Stimulated activated CD8-positive, alpha-beta memory T cell treated with anti-CD3 and anti-CD28 coated beads, Interleukin-7, amount 100 ng/mL, for 24 hours (primary cell): ENCODE measurements at places on chromosomes 3 and 15.
A peak's percentile ranks its signal among the peaks of the same experiment; 100 is the strongest.

DNA sequence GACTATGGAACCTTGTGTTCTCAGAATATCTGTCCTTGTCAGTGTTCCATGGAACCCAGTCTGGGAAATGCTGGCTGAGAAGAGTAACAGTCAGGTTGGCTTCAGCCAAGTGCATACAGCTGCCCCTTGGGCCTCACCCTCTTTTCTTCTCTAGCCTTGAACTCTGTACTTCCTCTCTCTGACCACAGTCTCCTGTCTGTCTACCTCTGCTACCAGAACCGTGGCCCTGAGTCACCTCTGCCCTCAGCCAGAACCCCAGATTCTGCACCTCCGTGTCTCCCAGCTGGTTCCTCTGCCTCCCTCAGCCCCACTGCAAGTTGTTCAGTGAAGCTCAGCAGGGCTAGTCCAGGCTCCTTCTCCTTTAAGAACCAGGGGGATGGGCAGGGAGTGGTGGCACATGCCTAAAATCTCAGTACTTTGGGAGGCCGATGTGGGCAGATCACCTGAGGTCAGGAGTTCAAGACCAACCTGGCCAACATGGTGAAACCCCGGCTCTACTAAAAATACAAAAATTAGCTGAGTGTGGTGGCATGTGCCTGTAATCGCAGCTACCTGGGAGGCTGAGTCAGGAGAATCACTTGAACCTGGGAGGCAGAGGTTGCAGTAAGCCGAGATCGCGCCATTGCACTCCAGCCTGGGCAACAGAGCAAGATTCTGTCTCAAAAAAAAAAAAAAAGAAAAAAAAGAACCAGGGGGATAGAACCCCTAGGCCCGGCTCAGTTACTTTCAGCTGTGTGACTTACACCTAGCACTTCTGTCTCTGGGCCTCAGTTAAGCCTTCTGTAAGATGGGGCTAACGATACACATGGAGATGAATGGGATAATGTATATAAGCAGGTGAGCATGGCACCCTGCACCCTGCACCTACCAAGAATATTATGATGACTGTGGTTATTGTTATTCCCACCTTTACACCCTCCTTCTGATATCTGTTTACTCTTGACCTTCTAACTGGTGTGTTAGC, 24.3 kb upstream of the TATDN2 start:
- no peak for DNase-seq

DNA sequence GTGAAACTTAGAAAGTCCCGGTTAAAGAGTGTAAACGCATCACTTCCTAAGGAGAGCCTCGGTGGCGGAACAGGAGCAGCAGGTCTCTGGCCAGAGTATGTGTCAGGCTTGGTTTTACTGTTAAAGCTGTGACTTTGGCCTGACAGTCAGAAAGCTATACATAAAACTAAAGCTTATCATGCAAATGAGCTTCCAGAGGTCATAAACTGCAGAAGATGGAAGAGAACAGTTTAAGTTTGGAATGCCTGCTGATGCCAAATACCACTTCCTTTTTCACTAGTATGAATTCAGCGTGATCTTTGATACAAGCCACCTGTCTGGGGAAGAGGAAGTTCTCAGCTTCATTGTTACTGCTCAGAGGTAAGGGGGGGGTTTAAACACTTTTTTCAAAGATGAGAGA, 125.1 kb upstream of the CTDSPL start:
- no peak for DNase-seq

- DNase-seq = no peak
These were observed 61.7 kb downstream of the STRIT1 start for GRCh38 chr3:155231792-155232191.

DNA sequence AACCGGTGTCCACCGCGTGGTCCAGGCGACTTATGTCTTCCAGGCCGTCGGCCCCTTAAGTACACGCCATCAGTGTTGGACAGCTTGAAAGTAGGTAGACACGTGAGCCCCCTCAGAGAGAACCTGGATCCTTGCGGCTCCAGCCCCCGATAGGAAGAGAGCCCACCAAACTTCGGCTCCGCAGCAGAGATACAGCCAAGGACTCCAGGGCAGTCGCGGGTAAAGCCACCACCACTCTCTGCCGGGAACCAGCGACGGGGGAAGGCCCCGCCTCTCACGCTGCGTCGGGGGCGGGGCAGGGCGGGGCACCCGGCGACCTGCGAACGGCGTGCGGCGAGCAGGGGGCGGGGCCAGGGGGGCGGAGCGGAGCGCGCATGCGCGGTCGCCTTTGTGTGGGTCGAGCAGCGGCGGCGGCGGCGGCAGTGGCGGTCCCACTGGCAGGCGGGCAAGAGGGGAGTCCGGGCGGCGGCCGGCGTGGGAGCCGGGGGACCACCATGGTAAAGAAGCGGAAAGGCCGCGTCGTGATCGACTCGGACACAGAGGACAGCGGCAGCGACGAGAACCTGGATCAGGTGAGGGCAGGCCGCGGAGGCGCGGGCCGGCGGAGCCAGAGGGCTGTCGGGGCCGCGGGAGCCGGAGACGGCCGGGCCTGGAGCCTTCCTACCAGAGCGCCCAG, at the start of gene RTF1:
TSS of gene RTF1 (plus strand) at position 354 of the 676 bp plus-strand sequence. CDS start at position 375, 21 bp downstream.
- DNase-seq = peak; percentile 96

DNA sequence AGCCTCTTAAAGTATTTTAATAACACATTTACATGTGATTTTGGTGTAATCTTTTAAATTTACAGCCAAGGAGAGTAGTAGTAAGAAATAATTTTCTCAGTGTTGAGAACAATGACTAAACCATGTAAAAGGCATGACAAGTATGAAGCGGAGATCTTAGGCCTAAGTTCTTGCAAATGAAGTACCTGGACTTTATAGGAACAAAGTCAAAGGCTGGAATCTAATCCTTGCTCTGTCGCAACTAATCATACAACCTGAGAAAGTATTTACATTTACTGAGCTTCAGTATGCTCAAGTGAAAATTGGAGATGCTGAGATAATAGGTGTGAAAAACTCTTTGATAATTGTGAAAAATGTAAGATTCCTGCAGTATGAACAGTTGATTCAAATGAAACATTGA, 86.4 kb upstream of the VGLL3 start:
- no peak for DNase-seq

DNA sequence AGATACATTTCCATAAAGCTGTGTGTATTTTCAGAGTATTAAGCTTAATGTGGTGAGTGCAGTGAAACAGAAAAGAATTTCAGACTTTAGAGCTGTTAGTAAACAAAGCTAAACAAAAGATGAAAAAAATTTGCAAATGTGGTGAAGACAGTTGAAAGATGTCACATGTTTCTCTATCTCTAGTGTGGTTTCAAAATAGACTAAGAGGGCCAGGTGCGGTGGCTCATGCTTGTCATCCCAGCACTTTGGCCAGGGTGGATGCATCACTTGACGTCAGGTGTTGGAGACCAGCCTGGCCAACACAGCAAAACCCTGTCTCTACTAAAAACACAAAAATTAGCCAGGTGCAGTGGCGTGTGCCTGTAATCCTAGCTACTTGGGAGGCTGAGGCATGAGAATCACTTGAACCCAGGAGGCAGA, 466.0 kb upstream of the NR2F2 start:
- no peak for DNase-seq
